HTR-8/SVneo (cell line): ENCODE measurements at places on chromosomes 4 and X.

DNA sequence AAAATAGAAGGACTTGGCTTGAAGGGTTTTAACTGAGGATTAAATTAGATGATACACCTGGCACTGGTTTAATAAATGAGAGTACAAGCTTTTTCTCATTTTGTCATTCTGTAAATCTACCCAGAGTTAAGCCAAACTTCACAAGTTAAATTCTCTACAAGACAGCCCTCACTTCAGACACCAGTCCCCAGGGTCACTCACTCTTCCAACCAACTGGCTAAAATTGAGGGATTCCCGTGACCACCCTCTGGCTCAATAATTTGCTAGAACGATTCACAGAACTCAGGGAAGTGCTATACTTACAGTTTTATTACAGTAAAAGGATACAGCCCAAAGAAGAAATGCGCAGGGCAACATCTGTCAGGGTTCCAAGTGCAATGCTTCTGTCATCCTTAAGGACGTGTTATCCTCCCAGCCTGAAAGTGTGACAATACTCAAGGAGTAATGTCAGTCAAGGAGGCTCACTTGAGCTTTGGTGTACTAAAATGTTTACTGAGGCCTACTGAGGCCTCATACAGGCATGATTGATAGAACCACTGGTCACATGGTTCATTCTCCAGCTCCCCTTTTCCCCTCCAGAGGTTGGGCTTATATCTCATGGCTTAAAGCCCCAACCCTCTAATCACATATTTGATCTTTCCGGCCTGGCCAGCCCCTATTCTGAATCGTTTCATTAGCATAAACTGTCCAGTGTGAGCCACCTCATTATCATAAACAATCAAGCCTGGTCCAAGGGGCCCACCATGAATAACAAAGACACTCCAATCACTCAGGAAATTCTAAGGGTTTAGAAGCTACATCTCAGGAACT lies 9.6 kb upstream of the TMSB4X start:
- DNase-seq: no peak

- no peak for DNase-seq
Measured at GRCh38 chr4:40176602-40177001, 20.2 kb upstream of the RHOH start.

GRCh38 chr4:175325230-175325629 lies 407.1 kb downstream of the ADAM29 start:
- no peak for DNase-seq

- no peak for DNase-seq
Measured at GRCh38 chrX:123822965-123823364, 36.9 kb upstream of the XIAP start.

GRCh38 chr4:151259752-151260151 lies 17.2 kb upstream of the PRSS48 start:
- no peak for DNase-seq

DNA sequence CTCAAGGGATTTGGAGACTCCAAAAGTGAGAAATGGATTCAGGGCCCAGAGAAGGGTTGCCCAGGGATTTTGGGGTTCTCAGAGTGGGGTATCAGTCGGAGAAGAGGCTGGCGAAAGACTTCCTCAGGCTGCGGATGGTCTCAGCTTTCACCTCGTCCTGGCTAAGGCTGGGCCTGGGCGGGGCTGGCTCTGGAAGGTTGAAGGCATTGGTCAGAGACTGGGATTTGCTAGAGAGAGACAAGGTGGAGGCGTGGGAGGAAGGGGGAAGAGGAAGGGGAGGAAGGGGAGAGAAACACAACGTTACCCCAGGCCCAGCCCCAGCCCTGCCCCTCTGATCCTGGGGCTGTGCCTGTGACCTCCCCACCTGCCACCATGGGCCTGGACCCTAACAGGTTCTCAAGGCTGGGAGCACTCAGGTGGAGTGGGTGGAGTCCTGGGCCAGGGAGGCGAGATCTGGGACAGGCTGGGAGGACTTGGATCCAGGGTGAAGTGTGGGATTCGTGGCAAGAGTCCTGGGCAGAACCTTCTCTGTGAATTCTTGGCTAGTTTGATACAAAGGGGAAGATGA lies 9.4 kb upstream of the TIMP1 start:
- DNase-seq: no peak

GRCh38 chrX:38426785-38427184 lies 74.4 kb downstream of the OTC start:
- DNase-seq: no peak

GRCh38 chr4:22339491-22339890 lies 176.4 kb downstream of the ADGRA3 start:
- no peak for DNase-seq

GRCh38 chrX:137930533-137930932 lies 364.6 kb downstream of the ZIC3 start:
- no peak for DNase-seq

DNA sequence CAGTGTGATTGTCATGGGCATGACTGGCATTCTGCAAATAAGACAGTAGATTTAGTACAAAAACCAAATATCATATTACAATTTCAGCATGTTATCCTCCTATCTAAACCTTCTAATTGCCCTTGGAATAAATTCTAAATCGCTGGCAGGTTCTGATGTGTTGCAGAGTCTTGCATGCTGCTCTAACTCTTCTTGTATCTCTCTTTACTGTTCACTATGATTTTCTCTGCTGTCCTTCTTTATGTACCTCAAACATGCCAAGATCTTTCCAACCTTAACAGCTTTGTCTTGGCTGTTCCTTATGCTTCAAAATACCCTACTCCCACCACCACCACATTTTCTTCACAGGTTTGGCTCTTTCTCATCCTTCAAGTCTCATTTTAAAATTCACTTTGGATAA lies 43.0 kb upstream of the KCNIP4 start:
- no peak for DNase-seq

GRCh38 chr4:184247421-184247820 lies 29.7 kb upstream of the ENPP6 start:
- no peak for DNase-seq

DNA sequence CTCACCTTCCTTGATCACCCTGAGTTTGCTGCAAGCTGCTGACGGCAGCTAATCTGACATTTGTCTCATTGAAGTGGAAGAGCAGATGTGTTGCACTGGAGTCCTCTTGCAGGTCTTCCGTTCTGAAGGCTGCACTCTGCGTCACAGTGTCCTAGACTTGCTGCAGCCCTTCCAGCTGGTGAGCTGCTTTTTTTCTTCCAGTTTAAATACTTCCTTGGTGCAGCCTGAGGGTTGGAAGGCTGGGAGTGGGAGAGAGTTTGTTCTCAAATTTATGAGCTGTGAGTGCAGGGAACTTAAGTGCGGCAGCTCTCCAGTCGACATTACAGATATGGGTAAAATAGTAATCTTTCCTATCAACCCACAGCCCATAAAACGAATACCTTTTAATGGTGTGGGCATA lies 303.6 kb upstream of the FAT1 start:
- no peak for DNase-seq

DNA sequence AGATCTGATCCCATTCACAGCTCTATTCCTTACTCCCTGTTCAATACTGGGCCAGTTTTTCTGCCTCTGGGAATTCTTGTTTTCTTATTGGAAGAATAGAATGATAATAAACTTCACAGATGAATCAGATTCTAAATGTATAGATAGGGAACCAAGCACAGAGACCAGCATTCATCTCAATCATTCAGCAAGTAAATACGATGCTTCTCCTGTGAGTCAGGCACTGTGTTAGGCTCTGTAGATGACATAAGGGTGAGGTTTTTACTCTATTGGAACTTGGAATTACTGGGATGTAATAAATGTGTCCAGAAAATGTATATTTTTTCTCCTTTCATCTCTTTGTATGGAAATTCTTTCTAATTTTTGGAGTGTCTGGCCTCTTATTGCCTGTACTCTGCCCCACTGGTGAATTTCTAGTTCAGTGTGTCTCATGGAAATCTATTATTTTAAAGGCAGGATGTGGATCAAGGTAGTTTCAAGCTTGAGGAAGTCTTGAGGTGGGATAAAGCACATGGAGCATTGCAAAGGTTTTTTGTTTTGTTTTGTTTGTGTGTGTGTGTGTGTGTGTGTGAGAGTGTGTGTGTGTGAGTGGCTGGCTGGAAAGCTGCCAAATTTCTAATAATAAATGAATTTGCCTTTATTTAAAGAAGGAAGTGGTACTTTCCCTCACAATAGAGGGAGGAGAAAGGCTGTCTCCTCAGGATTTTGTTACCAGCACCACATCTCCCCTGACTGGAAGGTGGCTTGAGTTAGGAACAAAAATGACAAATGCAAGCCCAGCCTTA lies 117.9 kb upstream of the HS3ST1 start:
- DNase-seq: no peak

DNA sequence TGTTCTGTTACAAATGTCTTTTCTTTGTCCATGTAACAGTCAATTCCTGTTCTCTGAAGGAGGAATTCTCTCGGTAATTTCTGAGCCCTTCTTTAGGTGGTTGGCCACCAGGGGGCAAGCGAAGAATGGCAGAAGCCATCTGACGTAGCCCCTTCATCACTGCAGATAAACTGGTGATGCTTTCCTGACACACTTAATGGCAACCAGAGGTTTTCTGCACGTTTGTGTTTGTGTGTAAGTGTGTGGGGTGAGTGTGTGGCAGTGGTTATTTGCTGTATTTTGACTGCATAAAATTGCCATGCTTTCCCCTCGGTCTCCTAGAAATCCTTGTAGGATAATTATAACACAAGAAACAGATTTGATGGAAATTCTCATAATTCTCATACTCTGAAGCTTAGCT lies 64.8 kb upstream of the STOX2 start:
- peak; percentile 79 for DNase-seq

GRCh38 chrX:106170318-106170717 lies 2.2 kb downstream of the PWWP3B start:
- DNase-seq: no peak

GRCh38 chrX:111376897-111377578 lies 35.0 kb downstream of the DCX start:
- DNase-seq: no peak

GRCh38 chr4:91171217-91171616 lies 1044.0 kb downstream of the CCSER1 start:
- no peak for DNase-seq

DNA sequence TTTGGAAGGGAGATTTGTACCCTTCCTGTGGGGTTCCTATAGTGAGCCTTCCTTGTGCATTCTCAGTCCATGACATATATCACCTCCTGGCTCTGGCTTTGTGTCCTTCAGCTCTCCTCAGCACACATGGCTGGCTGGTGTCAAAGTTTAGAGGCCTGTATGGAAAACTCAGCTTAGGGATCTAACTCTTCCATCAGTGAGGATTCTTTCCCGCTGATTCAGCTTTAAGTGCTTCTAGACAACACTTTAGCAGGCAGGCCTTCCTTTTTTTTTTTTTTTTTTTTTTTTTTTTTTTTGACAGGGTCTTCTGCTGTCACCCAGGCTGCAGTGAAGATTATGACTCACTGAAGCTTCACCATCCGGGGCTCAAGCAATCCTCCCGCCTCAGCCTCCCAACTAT lies 84.2 kb downstream of the NPNT start:
- DNase-seq: no peak

GRCh38 chr4:113636877-113637276 lies 124.7 kb downstream of the CAMK2D start:
- DNase-seq: peak; percentile 43

GRCh38 chr4:140829825-140830224 lies 73.6 kb upstream of the TBC1D9 start:
- no peak for DNase-seq

DNA sequence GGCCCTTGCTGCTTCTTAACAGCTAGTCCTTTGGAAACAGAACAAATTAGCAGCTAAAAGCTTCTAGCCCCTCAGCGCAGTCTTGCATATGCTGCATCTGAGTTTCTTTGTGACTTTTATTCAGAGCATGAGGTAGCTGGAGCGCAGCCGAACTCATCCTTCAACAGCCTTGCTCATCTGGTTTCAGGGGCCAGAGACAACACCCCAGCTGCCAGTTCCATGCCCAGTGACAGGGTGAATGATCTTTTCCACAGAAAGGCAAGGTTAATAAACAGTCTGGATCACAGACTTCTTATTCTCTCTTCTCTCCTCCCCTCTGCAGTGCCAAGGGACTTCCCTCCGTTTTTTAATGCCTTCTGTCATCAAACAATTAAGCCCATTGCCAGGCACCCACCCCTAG lies 216.6 kb upstream of the INTU start:
- no peak for DNase-seq

GRCh38 chr4:140603286-140603685 lies 34.5 kb upstream of the UCP1 start:
- DNase-seq: no peak

DNA sequence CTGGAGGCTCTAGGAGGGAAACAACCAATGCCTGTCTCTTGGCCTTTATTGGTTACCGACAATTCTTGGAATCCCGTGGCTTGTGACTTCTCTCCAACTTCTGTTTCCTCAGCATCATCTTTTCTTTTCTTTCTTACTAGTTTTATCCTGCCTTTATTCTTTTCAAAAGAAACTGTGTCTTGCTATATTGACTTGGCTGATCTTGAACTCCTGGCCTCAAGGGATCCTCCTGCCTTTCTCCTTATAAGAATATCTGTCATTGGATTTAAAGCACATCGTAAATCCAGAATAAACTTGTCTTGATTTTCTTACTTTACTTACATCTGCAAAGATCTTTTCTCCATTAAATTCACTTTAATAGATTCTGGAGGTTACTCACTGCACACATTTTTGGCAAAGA lies 49.9 kb upstream of the UGT2B10 start:
- DNase-seq: no peak

DNA sequence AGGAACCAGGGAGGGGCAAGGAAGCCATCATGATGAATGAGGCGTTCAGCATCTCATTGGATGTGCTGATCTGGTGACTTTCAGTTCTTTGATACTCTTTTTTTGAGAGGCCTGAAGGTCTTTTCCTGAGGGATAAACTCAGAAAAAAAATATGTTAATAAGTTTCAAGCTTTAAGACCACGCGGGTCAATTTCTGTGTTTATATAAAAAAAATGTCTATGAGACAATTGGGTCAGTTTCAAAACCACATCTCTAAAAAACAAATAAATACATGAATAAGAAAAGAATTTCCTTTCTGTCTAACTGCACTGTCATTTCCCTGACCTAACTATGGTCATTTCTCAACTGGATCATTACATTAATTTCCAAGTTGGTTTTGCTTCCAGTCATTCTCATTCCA lies 62.6 kb downstream of the TRIML1 start:
- no peak for DNase-seq

DNA sequence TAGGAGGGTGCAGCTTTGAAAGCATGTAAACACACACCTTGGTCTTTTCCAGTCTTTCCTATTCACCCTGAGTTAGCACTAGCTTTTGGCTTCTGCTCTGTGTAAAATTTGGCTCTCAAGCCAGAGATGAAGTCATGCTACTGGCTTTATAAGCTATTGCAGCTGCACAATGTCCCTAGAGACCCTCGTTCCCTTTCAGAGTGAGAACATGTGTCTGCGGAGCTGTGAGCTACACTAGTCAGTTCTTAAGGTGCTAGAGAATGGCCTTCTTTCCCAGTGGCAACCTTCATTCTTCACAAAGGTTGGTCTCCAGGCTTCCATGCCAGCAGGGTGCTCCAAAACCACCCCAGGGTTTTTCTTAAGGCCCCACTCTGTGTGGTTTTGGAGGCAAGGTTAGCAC lies 199.1 kb downstream of the SPATA18 start:
- no peak for DNase-seq
